Activated T-helper 2 cell treated with anti-CD3 and anti-CD28 coated beads, Interferon-gamma antibody, Interleukin-2, Interleukin-4, amounts not matched to agents 10 μg/mL and 5 μg/mL and 100 μg/mL, durations not matched to agents 14 hours and 24 hours and 36 hours (primary cell): ENCODE measurements at places on chromosomes 4 and X. TPM values are rescaled to one million over a fixed set of nuclear protein-coding genes. Genes with fewer than 3 reads are reported as not detected.

CYTL1 gene
- not detected in 2 replicates for total RNA-seq

DLG3 gene
- total RNA-seq: 40.7 and 40.9 TPM in 2 replicates

GRCh38 chr4:7826176-7826908, 113.3 kb downstream of the AFAP1 start:
- no peak for DNase-seq

DNA sequence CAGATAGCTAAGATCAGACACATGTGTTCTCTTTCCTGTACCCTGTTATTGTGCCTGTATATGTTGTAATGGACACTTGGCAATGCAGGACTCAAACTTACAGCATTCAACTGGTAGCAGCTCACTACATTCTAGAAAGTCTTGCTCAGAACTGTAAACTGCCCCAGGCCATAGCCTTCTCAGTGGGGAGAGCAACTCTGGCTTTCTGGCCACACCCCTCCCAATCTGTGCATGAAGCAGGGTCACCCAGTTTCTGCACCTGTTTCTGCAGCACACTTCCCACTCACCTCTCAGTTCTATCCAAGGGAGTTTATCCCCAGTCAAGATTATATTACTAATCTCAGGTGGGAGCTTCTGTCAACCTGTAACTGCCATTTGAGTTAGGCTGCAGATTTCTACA, 38.9 kb upstream of the TBX22 start:
- no peak for DNase-seq

DNA sequence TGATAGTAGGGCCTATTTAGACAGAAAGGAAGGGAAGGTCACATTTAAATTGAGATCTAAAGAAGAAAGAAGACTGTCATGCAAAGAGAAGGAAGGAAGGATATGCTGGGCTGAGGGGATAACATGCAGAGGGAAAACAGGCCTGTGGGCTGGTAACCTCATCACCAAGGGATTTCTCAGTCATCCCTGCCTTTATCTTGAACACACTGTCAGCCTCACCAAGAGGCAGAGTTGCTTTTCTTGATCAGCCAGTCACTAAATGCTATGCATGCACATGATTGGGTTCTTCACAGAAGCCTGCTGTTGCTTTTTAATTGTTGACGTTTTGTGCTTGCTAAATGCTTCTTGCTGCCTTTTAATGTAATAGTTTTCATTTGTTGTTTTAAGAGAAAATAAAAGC, 113.0 kb downstream of the ARHGAP24 start:
- no peak for DNase-seq

- DNase-seq: no peak
Measured at GRCh38 chr4:153223930-153224329, 19.7 kb downstream of the TRIM2 start.

- DNase-seq: no peak
Measured at GRCh38 chr4:13367691-13368090, 116.4 kb downstream of the RAB28 start.

SRPK3 gene
- not detected in 2 replicates for total RNA-seq
